ENCODE measurements at places on chromosomes 5 and 9.

DNA sequence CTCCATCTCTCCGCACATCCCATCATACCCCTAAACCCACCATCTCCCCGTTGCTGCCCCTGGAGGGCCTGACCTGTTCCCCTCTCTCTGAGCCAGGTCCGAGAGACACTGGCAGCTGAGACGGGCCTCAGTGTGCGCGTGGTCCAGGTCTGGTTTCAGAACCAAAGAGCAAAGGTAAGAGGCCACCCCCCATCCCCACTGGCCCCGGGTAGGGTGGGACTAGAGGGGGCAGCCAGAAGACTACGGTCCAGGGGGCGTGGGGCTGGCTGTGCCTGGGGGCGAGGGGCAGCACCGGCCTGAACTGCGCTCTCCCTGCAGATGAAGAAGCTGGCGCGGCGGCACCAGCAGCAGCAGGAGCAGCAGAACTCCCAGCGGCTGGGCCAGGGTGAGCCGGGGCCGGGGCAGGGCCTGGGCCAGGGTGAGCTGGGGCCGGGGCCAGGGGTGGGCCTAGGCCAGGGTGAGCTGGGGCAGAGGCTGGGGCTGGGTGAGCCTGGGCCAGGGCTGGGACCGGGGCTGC, 79.8 kb downstream of the LMX1B start:
- DNase-seq = no peak

DNA sequence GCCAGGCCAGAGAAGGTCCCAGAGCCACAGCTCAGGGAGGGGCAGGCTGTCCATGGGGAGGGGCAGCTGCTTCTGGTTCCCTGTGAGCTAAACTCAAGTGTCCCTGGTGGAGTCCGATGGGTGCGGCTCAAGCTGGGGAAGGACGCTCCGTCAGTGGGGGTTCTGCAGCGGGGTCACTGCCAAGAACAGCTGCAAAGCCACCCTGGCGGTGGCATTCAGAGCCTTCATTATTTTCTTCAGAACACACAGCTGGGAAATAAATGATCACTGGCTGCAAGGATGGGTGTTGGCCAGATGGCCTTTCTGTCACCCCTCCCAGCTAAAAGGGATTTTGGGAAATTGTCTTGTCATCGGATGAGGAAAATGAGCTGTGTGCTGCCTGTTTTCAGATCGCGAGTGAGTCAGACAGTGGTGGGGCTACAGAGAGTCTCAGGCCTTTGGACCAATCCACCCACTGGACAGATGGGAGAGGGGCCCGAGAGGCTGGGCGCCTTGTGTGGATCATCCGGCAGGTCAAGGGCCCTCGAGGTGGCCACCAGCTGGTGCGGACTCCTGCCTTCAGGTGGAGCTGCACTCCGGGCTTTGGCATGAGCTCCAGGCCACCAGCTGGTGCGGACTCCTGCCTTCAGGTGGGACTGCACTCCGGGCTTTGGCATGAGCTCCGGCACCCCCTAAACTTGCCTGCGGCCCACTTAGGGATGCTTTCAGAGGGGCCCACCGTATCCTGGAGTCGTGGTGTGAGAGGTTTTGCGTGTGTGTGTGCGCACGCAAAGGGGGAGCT, 17.9 kb upstream of the GFPT2 start:
- no peak for DNase-seq

- no peak for DNase-seq
Observed at GRCh38 chr5:145867806-145868205, 5.0 kb downstream of the GRXCR2 start.

- DNase-seq = no peak
Observed at GRCh38 chr9:98766586-98766985, 29.8 kb downstream of the ANKS6 start.

GRCh38 chr5:73596705-73597328, 29.2 kb upstream of the ARHGEF28 start:
- no peak for DNase-seq

DNA sequence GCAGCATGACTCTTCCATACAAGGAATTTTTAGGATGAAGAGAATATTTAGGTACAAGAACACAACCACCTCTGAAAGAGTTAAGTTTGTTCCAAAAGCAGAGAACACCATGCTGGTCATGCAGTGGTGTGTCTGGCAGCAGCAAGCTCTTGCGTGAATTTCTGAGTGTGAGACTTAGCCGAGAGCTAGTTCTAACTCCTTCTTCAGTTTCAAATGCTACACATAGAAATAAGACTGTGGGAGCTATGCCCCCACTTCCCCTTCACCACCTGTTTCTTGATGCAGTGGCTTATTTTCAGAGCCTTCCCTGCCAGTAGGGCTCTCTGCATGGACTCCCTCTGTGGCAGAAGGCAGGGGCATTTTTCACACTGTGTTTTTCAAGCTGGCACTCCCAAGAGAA, 122.9 kb upstream of the ZNF366 start:
- no peak for DNase-seq

DNA sequence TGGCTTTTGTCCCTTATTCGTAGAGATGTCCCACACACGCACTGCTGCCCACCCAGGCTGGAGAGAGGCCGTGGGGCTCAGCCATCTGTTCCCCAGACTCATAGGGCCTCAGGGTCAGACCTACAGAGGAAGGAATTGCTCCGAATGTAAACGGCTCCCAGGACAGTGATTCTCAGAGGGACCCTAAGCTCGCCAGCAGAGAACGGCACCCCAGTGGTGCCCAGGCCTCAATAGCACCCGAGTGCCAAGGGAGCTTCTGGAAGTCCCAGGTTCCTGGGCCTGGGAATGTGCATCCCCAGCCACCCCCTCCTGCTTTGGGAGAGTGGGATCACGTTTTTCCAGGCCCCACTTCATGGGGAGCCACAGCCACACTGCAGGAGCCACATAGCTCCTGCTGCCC, 32.9 kb upstream of the CNOT6 start:
- no peak for DNase-seq

Data from GM10248 (cell line).